SHP77 treated with DMSO at 0.1 percent for 48 hours (cell line): ENCODE measurements at places on chromosomes 7 and 10.

- DNase-seq = no peak
Measured at GRCh38 chr7:158272509-158273137, 315.0 kb downstream of the PTPRN2 start.

DNA sequence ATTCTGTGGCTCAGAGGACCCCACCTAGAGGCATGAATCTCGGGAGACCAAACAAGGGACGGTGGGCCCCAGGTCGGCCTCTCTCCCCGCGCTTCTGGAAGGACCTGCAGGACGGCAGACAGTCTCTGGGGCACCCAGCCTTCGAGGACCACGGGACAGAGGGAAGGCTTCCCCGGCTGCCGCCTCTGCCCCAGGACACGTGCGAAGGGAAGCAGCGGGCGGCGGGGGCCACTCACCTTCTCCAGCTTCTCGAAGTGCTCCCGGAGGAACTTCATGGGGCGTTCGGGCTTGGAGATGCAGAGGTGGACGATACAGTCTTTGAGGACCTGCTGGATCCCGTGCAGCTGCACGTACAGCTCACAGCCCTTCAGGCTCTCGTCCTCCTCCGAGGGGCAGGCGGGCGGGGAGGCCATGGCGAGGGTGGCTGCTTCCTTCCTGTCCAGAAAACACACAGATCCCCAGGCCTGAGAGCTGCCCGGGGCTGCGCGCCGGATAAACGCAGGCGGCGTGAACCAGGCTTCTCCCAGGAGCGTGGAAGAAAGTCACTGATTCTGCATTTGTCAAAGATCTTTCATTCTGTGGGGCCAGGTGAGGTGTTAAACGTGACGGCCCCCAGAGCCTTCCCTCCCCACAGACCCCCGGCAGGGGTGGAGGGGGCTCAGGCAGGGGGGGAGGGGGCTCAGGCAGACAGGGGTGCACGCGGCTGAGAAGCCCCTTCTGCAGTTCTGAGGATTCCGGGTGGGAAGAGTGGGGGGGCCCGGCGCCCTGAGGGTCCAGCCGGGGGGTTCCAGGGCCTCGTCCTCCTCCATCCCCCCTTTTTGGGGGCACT, 15.2 kb upstream of the DNAAF5 start:
- DNase-seq = no peak

- no peak for DNase-seq
Measured at GRCh38 chr7:37315772-37316715, 132.6 kb downstream of the ELMO1 start.

GRCh38 chr7:15407910-15408309, 153.9 kb downstream of the AGMO start:
- no peak for DNase-seq

DNA sequence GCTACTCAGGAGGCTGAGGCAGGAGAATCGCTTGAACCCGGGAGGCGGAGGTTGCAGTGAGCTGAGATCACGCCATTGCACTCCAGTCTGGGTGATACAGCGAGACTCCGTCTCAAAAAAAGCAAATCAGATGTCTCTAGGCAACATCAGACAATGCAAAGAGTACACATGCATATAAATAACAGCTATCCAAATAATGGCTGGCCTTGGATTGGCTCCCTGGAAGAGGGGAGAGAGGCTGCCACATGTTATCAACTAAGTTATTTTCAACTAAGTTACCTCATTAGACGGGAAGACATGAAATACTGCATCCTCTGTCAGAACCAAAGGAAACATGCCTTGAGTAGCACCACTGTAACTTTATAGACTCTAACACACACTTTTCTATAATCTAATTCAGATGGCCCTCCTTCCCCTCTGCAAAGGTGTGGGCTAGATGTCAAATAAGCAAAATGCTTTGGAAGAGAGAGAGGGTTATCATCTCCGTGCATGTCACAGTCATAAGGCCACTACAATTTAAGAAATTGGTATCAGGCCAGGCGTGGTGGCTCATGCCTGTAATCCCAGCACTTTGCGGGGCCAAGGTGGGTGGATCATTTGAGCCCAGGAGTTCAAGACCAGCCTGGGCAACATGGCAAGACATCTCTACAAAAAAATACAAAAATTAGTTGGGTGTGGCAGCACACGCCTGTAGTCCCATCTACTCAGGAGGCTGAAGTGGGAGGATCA, 22.5 kb upstream of the SPOCK2 start:
- no peak for DNase-seq

GRCh38 chr7:41085244-41085643, 617.6 kb downstream of the INHBA start:
- DNase-seq = no peak

DNA sequence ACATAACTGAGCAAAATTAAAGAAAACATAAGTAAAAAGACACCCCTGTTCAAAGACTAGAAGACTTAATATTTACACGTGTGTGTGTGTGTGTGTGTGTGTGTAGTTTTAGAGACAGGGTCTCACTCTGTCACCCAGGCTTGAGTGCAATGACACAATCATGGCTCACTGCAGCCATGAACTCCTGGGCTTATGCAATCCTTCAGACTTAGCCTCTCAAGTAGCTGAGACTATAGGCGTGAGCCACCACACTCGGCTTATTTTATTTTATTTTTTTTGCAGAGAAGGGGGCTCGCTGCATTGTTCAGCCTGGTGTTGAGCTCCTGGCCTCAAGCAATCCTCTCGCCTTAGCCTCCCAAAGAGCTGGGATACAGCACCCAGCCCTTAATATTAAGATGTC, 90.3 kb downstream of the JMJD1C start:
- no peak for DNase-seq
